ENCODE measurements at places on chromosomes 2 and 18. TPM values are rescaled to one million over a fixed set of nuclear protein-coding genes. Genes with fewer than 3 reads are reported as not detected.

GRCh38 chr18:48539406-48540250 is 797 bp downstream of the CTIF start:
- DNase-seq, result peak; percentile 37

DNA sequence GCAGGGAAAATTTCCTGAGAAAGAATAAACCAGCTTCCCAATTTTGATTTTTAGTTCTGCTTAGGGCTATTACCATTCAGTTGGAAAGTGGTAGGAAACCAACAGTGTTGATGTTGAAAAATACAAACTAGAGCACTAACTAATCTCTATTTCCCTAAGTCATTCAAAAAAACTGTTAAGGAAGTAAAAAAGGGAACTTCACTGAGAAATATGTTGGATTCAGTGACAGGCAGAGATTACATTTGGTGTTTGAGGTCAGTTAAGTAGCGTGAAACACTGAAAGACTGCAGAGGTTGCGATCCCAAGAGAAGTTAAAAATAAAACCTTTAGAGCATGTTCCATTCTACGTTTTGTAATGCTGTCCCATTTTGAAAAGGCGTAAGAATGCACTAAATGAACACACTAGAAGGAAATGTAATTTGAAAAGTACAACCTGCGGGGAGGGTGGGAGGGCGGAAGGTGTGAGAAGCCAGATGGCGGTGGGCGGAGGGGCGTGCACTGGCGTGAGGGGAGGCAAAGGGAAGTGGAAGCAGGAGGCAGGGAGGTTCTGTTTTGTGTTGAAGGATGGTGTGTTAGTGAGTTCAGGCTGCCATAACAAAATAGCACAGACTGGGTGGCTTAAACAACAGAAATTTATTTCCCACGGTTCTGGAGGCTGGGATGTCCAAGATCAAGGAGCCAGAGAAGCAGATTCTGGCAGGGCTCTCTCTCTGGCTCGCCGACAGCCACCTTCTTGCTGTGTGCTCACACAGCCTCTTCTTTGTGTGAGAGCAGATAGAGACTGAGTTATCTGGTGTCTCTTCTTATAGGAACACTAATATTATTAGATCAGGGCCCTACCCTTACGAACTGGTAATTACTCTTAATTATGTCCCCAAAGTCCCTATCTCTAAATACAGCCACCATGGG is 94.3 kb upstream of the KCTD1 start:
- no peak for DNase-seq

- DNase-seq, result peak; percentile 20
Measured at GRCh38 chr2:60560734-60561644, 7.5 kb upstream of the BCL11A start.

GRCh38 chr2:202114291-202114690 is 41.2 kb downstream of the KIAA2012 start:
- no peak for DNase-seq

- no peak for DNase-seq
Measured at GRCh38 chr2:145812165-145812554, 1292.2 kb upstream of the ZEB2 start.

DNA sequence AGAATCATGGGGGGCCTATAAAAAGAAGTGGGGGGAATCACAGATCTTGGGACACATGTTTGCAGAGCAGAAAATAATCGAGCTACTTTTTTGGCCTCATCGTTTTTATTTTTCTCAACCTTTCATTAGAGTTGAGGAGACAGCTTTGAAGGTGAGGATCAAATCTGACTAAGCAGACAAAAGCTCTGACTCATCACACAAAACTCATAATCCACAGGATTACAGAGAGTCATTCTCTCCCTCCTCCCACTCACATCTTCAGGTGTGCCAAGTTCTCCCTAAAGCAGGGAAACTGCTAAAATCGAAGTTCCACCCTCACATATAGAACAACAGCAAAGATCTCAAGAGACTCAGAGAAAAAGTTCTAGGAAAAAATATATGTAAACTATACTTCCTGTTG is 15.6 kb downstream of the BAZ2B start:
- DNase-seq, result no peak

GRCh38 chr2:11998626-11999378 is 252.4 kb downstream of the LPIN1 start:
- DNase-seq, result no peak

Gene DQX1
- total RNA-seq, result 0.10 TPM

Gene TWIST2
- not detected for total RNA-seq

- no peak for DNase-seq
Measured at GRCh38 chr2:107001062-107001461, 115.1 kb upstream of the ST6GAL2 start.

Gene PROKR1
- not detected for total RNA-seq

DNA sequence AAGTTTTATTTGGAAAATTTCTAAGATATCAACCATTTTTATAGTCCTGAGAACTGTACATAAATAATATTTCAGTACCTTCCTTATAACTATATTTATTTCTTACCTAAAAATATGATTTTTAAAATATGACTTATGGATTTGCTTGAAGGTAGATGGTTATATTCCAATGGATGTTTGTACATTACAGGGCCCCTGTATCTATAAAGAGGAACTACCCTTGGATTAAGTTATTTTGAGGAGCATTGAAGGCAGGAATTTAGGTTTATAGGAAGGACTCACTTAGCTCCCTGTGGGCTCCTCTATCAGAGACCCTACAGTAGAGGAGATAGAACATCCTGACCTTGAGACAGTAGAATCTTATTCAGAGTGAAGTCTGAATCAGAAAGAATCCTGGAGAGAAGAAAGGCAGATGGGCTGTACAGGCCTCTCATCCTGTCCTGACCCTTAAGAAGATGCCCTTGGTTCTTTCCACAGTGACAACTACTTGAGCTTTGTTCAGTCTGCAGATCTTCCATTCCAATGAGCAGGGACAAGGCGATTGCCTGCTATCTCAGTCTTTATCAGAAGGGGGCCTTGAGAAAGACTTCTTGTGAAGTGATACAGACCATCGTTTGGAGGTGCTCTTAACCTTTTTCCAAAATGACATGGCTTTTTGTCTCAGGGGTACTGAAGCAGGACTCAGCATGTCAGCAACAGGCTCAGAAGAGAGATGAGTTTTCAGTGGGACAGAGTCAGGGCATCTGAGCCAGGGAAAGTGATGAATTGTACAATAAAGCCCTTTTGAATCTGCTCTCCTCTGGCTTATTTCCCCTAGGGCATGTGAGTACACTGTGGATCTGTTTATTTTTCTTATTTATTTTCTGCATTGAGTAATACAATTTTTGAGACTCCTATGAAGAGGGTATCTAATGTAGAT is 20.9 kb downstream of the OXER1 start:
- DNase-seq, result no peak

Gene SCLY
- total RNA-seq, result 46.7 TPM

- DNase-seq, result no peak
Measured at GRCh38 chr2:11480406-11480805, 14.4 kb upstream of the E2F6 start.

- no peak for DNase-seq
Measured at GRCh38 chr18:34001376-34001775, 223.3 kb downstream of the NOL4 start.

Gene MRPL53
- 112 TPM for total RNA-seq

- no peak for DNase-seq
Measured at GRCh38 chr2:28929581-28929980, 35.1 kb downstream of the WDR43 start.

Gene ANO7
- 0.57 TPM for total RNA-seq

Gene GALNT13
- not detected for total RNA-seq

Data from activated naive CD4-positive, alpha-beta T cell treated with anti-CD3 and anti-CD28 coated beads for 36 hours (primary cell).